ENCODE measurements at places on chromosomes 2 and 18. TPM values are rescaled to one million over a fixed set of nuclear protein-coding genes. Genes with fewer than 3 reads are reported as not detected.

The INPP5D gene
- total RNA-seq, result not detected

GRCh38 chr2:67216881-67217280, 180.3 kb upstream of the ETAA1 start:
- no peak for DNase-seq

The CYS1 gene
- 1.4 TPM for total RNA-seq

The CCDC74B gene
- 1.6 TPM for total RNA-seq

The CELF4 gene
- total RNA-seq, result 0.11 TPM

- DNase-seq, result no peak
Observed at GRCh38 chr2:237208373-237209260, 122.9 kb downstream of the COPS8 start.

The SLC4A3 gene
- 6.2 TPM for total RNA-seq

GRCh38 chr2:182110347-182110746, 124.7 kb downstream of the PPP1R1C start:
- no peak for DNase-seq

The SCG2 gene
- total RNA-seq, result 0.35 TPM

- DNase-seq, result no peak
Observed at GRCh38 chr2:43131890-43132682, 94.3 kb downstream of the ZFP36L2 start.

GRCh38 chr2:36373149-36373926, 17.8 kb downstream of the CRIM1 start:
- DNase-seq, result no peak
